ENCODE measurements at places on chromosomes 2 and 18.

DNA sequence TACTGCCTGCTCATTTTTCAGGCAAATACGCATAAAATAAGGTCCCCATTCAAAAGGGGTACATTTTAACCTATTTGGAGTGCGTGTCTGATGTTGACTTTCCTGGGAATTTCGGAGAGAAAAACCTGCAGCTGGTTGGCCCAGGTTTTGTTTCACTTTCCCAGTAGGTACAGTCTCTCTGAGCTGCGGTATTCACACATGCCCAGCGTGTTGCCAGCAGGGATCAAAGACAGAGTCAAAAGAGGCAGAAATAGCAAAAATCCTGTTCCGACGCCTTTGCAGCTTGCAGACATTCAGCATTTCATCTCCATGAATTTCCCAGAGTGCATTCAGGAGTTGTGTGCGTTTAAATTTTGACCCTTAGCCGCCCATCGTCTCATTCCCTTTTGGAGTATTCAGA, 855.4 kb upstream of the CELF4 start:
- no peak for DNase-seq

GRCh38 chr2:9422321-9423099, 818 bp downstream of the ITGB1BP1 start:
- DNase-seq: no peak

DNA sequence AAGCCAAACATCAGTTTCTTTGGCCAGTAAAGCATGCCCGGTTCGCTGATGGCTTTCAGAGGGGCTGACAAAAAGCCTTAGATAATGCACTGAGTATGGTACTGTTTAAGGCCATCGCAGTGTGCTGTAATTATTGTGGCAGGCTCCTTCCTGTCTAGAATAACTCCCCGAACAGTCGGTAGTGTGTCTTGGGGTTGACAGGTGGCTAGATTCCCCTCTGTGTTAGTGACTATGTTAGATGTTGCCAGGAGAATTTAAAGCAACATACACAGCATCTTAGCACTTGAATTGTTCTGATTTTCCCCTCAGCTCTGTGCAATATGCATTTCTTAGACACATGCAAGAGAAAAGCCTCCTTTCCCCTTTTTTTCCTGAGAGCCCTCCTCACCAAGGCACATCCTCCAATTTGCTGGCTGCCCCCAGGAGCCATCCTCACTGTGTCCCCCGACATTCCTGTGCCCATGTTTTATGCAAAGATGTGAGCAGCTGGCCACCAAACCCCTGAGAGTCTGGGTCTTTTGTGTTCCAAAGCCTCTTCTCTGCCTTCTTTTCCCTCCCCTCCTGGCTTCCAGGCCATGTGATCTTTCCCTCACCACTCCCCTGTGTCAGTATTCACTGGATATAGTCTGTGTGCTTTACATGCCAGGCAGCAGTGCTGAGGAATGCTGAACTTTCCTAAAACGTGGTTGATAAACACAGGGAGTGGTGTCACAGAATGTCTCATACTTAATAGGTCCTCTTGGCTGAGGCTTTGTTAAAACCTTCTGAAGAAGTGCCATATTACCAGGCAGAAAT, 331.5 kb downstream of the HRH4 start:
- DNase-seq: no peak

GRCh38 chr2:108981846-108982245, 7.2 kb downstream of the EDAR start:
- no peak for DNase-seq

GRCh38 chr2:144430722-144431391, 89.1 kb downstream of the ZEB2 start:
- peak; percentile 97 for DNase-seq

DNA sequence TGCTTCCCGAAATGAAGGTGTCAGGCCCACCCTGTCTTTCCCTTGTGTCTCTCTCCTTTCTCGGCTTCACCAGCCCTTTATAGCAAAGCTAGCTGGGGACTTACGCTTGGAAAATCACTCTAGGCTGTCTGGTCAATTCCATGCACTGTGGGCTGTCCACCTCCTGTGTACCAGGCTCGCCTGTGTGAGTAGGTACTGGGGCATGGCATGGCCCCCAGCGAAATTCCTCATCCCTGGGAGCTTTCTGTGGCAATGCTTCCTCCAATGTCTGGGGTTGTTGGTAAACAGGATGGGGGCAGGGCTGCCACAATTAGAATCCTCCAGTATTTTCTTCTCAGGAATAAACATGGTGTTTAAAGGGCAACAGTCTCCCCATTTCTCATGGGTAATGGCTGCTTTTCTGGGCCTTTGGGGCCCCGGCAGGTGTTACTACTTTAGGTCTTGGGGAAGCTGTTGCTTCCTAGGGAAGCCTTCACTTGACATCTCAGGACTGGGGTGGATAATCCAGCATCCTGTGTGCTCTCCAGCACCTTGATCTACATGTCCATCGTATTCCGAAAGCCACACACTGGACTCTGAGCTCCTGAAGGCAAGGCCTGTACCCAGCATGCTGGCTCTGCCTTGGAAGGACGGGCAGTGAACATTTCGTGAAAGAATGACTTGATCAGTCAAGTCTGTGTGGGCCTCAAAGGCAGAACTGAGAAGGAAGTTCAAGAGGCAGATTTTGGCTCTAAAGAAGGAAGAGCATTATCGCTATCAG, 21.1 kb downstream of the RHOB start:
- no peak for DNase-seq

DNA sequence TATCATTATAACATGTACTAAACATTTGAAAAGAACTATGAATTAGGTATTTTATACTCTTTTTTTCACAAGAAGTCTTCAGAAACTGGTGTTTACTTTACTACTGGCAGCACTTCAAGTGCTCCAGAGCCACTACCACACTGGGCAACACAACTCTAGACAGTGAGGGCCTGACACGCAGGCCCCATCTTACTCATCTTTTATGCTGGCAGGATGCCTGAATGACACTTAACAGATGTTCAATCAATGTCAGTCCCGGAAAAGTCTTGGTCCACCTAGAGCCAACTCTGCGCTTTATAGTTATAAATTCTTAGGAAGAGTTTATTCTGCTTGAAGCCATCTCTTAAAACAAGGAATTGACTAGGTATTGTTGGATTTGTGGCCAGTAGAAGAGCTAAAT, 8.7 kb upstream of the WIPF1 start:
- DNase-seq: peak; percentile 88

- no peak for DNase-seq
Observed at GRCh38 chr18:50621366-50621765, 61.5 kb downstream of the MAPK4 start.

- DNase-seq: no peak
Observed at GRCh38 chr18:36203360-36203895, 16.1 kb downstream of the MOCOS start.

GRCh38 chr2:146108993-146109392, 1589.1 kb upstream of the ZEB2 start:
- DNase-seq: peak; percentile 78

DNA sequence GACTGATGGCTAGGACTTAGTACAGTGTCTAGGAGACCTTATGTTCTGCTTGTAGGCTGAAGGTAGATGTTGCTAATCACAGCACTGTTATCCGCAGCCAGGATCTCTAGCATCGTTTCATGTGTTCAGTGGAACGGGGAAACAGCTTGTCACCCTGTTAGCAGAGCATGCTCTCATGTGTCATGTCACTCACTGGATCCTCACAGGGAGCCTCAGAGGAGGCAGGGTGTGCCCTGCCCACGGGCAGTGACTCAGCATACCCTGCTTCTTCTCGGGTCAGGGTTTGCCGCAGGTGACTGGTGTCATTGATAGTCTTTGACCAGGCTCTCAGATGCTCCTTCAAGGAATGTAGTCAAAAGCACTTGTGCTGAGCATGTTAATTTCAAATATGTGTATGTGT, 44.4 kb downstream of the RPIA start:
- DNase-seq: no peak

DNA sequence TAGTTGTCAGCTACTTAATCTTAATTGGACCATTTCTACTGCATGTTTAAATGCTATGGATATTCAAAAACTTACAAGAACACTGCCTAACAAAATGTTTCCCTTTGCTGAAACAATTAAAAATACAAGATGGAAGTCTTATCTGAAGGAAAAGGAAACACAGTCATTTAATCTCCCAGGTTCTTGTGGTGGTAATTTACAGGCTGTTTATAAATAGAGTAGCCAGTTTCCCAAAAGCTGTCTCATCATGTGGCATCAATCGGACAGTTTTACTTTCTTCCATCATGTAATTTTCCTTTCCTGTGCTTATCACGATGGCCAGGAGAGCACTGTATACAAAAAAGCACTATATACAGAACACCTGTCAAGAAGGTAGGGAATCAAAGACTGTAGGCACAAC, 368.1 kb downstream of the ZEB2 start:
- no peak for DNase-seq

DNA sequence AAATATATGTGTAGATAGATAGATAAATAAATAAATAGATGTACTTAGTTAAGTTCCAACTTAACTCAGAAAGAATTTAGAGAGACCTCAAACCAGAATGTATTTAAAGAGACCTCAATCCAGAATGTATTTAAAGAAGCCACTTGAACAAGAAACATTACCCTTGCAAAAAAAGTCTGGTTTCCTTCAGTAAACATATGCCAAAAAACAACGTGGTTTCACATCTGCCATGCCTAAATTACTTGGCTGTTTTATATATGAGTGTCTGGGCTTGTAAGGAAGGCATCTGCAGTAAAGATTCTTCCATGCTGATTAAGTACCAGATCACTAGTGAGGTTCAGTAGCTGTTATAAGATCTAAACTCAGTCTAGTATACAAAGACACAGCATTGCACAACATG, 29.1 kb upstream of the RPE start:
- DNase-seq: no peak

- peak; percentile 96 for DNase-seq
Observed at GRCh38 chr18:48623468-48624235, 84.8 kb downstream of the CTIF start.

- peak; percentile 64 for DNase-seq
Observed at GRCh38 chr18:54957996-54958395, 1.3 kb downstream of the CCDC68 start.

DNA sequence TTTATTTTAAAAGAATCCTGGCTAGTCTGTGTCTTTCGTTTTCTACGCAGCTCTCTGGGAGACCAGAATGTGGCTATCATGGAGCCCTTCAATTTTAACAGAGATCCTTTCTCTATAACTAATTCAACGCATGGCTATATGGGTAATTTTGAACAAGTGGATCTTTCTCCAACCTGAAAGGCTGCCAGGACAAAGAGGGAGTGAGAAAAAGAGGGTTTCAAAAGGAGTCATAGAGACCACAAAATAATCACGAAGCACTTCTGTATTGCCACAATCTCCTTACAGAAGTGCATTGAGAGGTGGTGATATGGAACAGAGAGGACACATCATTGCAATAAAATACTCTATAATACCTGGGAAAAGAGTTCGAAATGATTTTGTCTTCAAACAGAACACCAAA, 21.7 kb upstream of the CDH2 start:
- DNase-seq: no peak

DNA sequence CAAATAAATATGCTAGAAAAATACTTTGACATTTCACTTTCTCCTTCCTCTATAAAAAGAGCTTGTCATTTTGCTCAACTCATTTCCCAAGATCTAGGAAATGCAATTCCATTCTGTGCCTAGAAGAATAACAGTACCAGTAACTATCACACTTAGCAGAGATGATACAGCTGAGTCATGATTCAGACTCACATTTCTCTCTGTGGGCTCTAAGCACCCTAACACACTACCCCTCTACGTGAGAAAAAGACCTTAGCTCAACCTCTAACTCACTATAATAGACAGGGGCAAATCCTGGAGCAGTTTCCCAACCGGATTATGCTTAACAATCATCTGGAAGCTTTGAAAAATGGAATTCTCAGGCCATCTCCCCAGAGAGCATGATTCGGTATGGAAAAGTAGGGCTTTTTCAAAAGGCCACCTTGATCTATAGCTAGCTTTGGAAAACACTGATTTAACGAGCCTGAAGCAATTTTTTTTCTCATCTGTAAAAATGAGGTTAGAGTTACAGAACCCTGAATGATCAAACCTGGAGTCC, 1312.3 kb upstream of the PIK3C3 start:
- peak; percentile 27 for DNase-seq

- DNase-seq: no peak
Observed at GRCh38 chr2:224069172-224069571, 30.1 kb upstream of the SERPINE2 start.

GRCh38 chr18:58113337-58113736, 69.3 kb downstream of the NEDD4L start:
- no peak for DNase-seq

- peak; percentile 60 for DNase-seq
Observed at GRCh38 chr18:55318951-55319441, 269.0 kb downstream of the TCF4 start.

GRCh38 chr2:82796132-82796531, 1662.9 kb downstream of the SUCLG1 start:
- DNase-seq: peak; percentile 14

- DNase-seq: no peak
Observed at GRCh38 chr2:223909001-223909741, 36.0 kb downstream of the WDFY1 start.

DNA sequence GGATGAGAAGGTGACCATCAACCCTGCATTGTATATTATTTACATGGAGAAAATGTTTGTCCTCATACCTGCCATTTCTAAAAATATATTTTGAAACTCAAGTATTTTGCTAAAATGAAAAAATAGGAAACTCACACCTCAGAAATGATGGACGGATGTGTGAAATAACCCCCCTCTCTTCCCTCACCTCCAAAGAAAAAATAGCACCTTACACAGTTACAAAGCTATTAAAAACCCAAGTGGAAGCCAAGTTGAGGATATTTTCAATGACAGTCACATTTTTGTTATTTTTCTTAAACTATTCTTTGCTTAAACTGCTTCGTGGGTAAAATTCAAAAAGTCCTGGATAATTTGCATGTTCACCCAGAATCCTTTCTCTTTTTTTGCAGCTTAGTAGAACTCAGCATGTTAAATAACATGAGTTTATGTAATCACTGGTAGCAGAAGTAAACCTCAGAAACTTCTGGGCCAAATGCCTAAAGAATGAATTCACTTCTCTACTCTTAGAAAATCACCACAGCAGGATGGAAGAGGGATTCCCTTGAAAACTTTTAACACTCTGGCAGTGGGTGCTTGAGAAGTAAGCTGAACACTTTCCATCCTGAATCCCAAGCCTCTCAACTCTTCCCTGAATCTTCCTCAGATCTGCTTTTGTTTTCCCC, 768 bp downstream of the DSC1 start:
- peak; percentile 38 for DNase-seq

DNA sequence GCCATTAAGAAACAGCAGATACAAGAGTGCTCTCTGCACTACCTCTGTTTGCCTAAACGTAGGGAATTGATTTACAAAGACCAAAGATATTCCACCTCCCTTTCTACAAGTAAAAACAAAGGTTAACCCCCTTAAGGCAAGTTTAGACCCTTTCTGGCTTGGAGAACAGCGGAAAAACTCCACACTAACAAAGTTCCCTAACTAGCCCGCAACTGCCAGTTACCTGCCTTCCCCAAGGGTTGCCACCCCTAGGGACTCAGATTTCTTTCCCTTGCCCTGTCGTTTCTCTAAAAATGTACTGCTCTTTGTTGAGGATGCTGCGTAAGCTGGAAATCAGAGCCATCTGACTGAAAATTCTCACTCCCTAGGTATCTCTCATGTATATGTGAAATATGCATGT, 627.5 kb upstream of the SOX11 start:
- DNase-seq: no peak

- DNase-seq: peak; percentile 4
Observed at GRCh38 chr2:110167326-110168000, 37.4 kb downstream of the NPHP1 start.
